ENCODE measurements at places on chromosomes 2 and 18.

DNA sequence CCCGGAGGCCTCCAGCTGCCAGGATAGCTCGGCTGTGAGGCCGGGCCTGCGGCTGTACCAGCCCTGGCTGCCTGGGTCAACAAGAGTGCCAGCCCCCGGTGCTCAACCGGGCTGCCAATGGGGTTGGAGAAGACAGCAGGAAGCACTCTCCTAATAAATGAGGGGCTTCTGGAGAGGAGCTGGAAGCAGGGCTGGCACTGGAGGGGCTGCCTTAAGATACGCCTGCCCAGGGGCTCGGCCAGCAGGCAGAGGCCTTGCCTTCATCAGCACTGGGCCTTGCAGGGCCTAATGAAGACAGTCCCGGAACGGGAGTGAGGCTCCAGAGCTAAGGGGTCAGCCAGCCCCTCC, 73.6 kb downstream of the TEX51 start:
- DNase-seq, result no peak

DNA sequence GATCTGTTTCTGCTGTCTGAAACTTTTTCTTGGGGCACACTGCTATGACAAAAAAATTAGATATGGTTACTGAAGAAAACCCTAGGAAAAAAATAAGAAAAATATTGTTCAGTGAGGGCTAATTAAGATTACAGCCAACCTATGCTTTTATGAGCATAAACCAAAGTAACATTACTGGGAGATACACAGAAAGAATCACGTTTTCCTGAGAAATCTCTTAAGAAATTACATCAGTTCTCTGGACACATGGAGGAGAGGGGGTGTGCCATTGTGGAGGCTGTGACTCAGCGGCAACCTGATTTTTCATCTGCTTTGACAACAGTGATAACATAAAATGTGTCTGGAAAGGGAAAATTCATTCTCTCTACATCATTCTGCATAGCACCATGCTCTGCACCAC, 13.4 kb upstream of the NMI start:
- DNase-seq, result no peak

DNA sequence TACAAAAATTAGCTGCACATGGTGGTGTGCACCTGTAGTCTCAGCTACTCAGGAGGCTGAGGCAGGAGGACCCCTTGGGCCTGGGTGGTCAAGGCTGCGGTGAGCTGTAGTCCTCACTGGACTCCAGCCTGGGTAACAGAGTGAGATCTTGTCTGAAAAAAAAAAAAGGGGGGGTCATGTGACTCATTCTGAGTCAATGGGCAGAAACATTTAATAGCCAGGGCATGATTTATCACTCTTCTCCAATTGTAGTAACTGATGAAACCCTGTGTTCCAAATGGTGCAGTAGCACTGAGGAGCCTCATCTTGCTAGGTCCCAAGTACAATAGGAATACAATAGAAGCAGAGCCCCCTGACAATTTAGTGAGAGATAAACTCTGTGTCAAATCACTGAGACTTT, 78.9 kb upstream of the CCDC68 start:
- DNase-seq, result no peak

GRCh38 chr2:169397697-169398096, 35.4 kb upstream of the LRP2 start:
- DNase-seq, result no peak

- DNase-seq, result peak; percentile 79
These were observed 198.9 kb downstream of the CDCA7 start for GRCh38 chr2:173553593-173553992.

- DNase-seq, result no peak
These were observed 33.8 kb downstream of the MAP4K3 start for GRCh38 chr2:39403311-39403710.

GRCh38 chr18:68340606-68341005, 374.3 kb downstream of the TMX3 start:
- no peak for DNase-seq

DNA sequence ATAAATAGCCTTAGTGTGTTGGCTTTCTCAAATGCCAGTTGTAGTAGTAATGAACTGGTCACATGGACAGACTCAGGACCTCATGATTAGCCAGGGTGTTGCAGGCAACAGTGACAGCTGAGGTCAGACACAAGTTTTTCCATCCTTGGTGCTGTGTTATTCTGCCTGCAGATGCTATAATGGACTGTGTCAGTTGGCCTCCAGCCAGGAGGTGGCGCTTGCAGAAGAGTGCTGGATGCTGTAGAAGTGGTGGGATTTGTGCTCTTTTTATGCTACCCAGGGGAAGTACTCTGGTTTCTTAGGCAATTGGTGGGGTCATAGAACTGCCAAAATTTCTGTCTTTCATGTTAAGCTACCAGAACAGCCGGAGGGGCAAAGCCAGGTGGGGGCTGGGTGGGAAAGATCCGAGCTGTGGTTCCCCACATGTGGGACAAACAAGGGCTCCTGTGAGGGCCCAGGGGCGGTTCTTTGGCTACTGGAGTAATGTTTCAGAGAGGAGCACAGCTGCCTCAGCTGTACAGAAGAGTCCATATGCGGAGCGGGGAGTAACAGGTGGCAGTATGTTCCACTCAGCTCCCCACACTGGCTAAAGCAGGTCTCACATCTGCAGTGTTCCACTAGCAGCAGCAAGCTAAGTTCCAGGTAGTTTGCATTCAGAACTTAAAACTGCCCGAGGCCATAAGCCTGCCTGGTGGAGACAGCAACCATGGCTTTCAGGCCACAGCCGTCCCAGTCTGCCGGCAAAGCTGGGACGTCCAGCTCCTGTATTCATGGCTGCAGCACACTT, 104.4 kb downstream of the GULP1 start:
- no peak for DNase-seq

DNA sequence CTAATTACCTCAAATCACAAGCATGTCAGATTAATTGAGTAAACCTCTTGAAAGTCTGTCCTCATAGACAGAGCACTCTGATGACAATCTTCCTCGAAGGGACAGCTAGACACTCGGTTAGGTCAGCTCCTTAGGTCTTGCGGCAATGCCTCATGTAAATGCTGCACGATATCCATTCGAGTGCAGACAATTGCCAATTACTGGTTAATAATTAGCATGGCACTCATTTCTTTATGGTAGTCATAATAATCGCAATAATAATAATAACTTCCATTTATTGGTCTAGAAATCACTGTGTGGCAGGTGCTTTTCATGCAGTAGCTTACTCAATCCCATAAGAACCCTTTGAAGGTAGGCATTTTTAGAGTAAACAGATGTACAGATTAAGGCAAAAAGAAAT, 44.7 kb upstream of the DSC1 start:
- no peak for DNase-seq

DNA sequence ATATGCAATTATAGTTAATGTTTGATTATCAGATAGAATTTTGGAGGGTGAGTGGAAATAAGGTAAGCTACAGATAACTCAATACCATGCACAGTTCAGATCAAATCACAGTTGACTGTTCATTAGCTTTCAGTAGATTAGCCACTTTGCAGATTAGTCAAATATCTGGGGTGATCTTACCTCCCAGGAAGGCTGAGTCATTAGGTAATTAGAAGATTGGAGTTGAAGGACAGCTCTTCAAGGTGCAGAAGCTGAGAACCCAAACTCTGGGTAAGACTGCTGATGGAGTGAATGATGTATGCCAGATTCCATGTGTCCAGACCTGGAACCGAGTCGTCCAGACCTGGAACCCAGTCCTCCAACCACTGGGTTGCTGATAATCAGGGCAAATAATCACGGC, 262.8 kb upstream of the UBE2E3 start:
- no peak for DNase-seq

DNA sequence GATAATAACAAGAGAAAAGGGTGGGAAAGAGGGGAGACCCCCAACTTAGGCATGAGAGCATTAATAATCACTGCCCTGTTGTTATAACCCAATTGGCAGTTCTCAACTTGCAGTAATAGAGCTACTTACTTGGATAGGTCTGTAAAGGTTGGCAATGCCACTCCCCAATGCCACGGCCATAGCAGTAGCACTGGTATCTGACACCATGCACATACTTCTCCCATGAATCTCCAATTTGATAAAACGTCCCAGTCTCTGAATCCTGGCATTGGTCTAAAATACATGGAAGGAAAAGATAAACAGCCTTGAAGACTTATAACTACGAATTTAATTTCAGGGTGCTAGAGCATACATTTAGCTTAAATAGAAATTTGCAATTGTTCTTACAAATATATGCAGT, 16.8 kb downstream of the FN1 start:
- no peak for DNase-seq

- no peak for DNase-seq
These were observed 513 bp downstream of the THOC1 start for GRCh38 chr18:267380-267687.

DNA sequence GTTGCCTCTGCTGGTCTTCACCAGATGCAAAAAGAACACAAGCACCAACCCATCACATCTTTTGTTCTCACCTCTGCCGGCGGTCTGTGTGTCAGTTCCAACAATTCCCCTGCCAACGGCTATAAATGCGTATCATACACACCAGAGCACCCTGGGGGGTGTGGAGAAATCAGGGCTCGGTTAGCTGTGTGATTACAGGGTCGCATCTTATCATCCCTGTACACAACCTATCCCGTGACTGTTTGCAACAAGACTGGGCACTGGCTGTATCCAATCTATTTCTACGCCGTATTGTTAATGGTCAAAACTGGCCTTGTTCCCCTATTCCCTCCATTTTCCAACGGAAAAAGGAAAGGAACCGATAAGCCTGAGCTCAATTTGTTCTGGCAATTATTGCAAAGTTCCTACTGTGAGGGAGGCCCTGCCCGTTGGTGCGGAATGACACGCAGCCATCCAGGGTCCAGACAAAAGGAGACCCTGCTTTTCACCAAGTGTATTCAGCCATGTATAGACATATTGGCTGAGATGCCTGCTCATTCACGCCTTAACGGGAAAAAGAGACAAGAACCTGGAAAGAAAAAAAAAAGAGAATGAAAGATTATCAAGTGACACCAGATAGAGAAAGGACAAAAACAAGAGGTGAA, 136.9 kb downstream of the CDH20 start:
- DNase-seq, result no peak

DNA sequence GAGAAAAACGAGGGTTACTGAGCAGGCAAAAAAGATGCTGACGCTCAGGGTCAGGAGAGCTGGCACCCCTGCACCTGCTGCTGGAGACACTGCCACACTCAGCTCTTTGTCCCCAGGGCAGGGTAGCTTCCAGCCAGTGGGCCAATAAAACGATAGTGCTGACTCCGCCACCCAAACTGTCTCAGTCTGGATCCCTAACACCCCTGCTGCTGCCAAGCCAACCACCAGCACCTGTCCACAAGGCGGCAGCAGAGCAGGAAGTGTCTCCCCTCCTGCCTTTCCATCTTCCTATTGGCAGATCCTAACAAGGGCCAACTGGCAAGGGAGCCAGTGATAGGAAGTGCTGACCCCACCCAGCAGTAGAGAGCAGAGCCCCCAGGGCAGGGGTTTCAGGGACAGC, 531.5 kb upstream of the SALL3 start:
- no peak for DNase-seq

GRCh38 chr2:173400760-173401159, 46.1 kb downstream of the CDCA7 start:
- no peak for DNase-seq

All from Peyer's patch (tissue), 4 donors.